ENCODE measurements at places on chromosomes 6 and 20.

- DNase-seq = no peak
Measured at GRCh38 chr6:13278164-13278563, 50.2 kb downstream of the TBC1D7 start.

DNA sequence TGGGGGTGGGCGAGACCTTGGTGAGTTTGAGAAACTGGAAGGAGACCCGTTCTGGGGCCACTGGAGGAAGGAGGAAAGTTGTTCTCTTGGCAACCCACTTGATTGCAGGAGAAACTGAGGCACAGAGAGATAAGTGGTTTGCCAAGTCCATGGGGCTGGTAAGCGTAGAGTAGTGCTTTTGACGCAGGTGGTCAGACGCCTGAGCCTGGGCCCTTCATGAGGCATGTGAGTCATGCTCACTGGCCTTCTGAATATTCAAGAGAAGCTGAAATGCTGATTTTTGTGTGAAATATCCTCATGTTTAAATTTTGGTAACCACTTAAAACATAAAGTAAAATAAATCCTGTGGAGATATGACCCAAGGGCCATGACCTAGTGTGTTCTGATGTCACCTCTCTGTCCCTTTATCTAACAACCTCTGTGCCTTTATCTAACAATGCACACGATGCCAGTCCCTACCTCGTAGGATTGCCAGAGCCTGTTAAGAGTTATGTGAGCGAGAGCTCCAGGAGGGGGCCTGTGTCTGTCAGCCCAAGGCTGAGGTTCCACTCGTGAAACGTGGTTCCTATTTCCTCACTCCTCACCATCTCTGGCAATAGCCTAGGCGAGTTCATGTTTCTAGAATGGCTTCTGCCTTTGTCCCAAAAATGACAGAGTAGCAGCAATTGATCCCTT, 32.8 kb upstream of the PMEPA1 start:
- no peak for DNase-seq

DNA sequence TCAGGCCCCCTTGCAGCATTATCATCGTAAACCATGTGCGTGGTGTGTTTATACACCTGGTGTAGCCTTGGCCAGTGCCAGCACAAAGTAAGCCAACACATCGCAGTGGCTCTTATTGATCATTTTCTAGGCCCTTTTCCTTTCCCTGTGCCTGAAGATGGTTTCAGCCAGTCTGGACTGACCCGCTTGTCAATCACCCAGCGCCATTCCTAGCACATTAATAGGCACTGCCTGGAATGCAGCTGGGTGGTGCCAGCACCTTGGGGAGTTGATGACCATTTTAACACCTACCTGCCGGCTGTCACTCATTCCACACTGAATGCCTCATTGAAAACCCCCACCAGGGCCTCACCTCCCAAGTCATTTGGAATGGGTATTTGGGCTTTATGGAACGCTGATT, 4.9 kb upstream of the UQCC2 start:
- DNase-seq = no peak

DNA sequence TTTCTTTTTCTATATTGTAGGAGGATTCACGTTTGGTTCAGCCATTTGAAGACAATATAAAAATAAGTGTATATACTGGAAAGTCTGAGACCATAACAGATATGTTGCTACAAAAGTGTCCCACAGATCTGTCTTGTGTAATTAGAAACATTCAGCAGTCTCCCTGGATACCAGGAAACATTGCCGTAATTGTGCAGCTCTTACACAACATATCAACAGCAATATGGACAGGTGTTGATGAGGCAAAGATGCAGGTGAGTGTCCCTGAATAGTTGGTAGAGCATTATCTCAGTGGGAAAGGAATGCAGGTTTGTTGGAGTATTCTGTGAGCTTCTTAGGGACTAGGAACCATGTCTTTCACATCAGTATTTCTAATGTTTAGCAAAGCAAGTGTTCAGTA, 18.3 kb upstream of the ADGRF4 start:
- no peak for DNase-seq

DNA sequence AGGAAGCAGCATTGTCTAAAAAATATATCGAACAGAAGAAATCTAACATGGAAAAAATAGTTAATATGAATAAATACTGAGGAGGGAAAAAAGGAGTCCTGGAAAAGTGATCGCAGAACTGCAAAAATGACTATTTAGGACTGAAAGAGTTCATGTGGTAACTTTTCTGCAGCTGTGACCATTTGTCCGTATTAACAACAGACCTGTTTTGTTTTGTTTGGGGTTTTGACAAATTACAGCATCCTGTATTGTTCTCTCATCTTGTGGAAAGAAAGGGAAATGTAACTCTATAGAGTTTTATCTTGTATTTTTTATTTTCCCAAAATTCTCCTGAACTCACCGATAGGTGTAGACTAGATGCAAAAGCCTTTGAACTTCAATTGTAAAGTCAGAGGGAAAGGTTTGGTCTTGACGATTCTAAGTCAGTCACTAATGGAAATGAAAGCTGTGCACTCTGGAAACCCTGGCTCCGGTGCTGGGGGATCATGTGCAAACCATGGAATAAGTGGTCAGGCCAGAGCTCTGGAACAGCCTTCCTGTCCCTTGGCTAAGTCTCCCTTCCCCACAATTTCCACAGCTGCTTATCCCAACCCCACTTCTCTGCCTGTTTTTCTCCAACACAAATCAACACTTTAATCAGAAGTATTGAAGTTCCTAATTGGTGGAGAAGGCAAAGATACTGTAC, 51.2 kb upstream of the MARCKS start:
- no peak for DNase-seq

DNA sequence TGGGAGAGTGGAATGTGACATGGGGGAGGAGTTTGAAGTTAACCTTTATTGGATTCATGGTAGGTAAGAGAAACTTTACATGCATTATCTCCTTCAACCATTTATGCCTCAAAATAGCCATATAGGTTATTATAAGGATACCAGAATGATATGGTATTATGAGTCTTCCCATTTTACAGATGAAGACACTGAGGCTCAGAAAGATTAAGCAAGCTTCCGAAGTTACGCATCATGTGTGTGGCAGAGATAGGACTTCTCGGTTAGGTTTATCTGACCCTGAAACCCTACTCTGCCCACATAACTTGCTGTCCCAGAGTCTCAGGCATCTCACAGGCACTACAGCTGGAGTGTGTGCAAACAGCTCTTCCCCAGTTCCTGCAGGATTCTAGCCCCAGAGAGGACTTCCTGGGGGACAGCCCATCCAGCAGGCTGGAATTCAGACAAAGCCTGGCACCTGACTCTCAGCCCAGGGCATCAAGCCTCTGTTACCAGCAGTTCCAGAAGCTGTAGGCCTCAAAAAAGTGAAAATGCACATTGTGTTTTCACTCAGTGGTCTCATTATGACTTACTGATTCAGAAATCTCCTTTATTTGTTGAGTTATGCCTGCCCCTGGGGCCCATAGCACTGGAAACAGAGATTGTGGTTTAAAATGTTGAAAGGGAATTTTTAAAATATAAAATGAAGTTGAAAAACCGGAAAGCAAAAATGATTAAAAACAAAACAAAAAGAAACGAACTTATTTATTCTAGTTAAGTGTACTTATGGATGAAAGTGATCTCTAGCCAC, 512.8 kb upstream of the CHD6 start:
- no peak for DNase-seq

GRCh38 chr6:155791891-155792290, 336.3 kb upstream of the NOX3 start:
- no peak for DNase-seq
